ENCODE measurements at places on chromosomes 11 and 22.

DNA sequence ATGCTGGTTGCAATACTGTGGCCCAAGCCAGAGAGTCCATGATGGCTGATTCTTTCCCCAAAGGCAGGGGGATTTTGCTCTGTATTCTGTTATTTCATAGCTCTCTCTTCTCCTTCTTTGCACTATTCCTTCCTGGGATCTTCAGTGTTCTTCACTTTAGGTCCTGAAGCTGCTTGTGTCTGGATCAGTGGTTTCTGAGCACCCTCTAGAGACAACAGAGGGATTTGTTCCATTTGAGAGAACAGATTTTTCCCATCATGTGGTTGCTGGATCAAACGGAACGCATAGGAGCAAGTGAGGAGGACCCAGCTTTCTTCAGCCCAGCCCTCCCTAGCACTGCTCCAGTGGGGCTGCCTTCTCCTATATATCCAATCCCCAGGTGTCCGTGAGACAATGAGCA lies 68.7 kb upstream of the SYN3 start:
- no peak for DNase-seq

DNA sequence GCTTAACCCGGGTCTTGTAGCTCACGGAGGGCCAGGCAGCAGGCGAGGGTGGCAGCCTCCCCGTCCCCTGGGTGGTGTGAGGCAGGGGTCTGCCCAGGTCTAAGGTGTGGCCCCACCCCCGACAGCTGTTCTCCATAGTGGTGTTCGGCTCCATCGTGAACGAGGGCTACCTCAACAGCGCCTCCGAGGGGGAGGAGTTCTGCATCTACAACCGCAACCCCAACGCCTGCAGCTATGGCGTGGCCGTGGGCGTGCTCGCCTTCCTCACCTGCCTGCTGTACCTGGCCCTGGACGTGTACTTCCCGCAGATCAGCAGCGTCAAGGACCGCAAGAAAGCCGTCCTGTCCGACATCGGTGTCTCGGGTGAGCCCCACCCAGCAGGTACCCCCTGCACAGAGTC lies 24.4 kb downstream of the SYNGR1 start:
- DNase-seq: no peak

DNA sequence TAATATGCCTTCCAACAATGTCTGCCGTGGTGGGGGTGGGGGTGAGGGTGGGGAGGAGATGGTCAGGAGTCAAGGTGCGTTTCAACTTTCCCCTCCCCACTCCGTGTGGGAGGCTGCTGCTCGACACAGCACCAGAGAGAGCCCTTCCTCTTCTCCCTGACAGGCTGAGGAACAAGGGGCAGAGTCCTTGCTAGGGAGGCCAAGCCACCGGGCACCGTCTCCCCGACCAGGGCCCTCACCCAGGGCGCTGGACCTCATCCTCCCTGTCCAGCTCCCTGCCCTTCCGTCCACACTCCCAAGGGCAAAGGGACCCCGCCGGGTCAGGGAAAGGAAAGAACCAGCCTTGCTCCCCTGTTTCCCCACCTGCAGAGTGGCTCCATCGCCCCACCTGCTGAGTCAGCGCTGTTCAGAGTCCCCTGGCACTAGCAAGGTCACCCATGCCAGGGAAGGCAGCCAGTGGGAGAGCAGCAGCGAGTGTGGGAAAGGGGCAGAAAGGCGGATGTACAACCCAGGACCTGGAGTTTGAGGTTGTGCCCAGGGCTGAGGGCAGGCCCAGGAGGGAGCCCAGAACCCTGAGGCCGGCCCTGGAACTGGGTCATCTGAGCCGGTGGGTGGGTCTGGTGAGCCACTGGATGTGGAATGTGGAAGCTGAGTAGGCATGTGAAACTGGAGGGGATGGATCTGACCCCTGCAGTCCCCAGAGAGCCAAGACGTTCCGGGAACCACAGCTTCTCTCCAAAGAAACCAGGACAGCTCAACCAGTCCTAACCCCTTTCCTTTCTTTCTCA lies 47.2 kb downstream of the BUD13 start:
- no peak for DNase-seq

DNA sequence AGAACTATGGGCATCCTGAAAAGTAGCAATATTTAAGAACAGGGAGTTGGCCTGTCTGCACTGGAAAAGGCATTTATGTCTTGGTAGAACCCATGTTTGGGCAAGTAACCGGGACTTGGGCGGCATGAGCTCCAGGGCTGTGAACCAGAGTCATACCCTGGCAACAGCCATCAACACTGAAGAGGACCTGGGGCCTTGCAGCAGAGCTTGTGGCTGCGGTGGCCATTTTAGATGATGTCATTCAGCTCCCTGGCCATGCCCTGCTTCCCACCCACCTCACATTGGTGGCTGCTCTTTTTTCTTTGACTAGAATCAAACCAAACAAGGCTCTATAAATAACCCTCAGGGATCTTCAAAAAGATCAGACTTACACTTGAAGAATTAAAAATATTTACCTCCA lies 26.6 kb downstream of the EHF start:
- no peak for DNase-seq

GRCh38 chr22:48647051-48647450 lies 1180.6 kb downstream of the BRD1 start:
- no peak for DNase-seq

- DNase-seq: no peak
Observed at GRCh38 chr11:74936087-74936486, 12.8 kb downstream of the XRRA1 start.

DNA sequence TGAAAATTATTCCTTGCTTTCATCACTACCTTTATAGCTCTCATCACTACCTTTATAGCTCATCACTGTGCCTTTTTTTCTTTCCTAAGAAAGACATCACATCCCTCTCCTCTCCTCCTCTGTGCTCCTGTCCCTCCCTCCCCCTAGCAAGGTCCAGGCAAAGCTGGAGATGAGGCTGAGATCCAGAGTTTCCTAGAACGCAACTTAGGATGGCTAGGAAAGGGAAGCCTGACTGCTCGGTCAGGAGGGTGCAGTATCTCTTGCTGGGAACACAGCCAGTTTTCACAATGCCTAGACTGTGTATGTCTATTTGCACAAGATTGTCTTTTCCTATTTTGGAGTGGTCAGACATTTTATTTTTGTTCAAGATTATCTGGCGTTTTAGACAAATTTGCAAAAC lies 24.7 kb downstream of the TUB start:
- no peak for DNase-seq

DNA sequence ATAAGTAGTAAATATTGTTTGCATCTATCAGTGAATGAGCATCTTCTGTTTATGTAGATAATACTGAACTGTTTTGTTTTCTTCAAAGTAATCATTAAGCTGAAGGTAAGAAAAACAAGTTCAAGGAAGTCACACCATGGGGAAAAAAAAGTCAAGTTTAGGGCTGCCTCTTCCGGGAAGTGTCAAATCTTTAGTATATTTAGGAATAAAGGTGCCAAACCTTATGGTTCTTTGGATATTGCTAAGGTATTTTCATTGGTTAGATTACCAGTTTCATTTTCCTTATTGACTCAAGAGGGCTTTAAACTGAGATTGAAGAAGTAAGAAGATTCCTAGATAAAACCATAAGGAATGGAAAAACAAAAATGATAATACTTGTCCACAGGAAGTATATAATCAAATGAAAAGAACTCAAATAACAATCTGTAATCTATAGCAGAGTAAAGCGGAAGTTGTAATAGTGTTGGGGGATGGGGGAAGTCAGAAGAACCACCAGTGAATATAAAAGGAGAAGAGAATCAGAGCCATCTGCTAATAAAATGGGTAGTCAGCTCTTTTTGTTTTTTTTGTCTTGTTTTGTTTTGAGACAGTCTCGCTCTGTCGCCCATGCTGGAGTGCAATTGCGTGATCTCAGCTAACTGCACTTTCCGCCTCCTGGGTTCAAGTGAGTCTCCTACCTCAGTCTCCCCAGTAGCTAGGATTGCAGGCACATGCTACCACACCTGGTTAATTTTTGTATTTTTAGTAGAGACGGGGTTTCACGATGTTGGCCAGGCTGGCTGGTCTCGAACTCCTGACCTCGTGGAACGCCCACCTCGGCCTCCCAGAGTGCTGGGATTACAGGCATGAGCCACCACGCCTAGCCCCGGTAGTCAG lies 2.3 kb downstream of the ATM start:
- DNase-seq: no peak

DNA sequence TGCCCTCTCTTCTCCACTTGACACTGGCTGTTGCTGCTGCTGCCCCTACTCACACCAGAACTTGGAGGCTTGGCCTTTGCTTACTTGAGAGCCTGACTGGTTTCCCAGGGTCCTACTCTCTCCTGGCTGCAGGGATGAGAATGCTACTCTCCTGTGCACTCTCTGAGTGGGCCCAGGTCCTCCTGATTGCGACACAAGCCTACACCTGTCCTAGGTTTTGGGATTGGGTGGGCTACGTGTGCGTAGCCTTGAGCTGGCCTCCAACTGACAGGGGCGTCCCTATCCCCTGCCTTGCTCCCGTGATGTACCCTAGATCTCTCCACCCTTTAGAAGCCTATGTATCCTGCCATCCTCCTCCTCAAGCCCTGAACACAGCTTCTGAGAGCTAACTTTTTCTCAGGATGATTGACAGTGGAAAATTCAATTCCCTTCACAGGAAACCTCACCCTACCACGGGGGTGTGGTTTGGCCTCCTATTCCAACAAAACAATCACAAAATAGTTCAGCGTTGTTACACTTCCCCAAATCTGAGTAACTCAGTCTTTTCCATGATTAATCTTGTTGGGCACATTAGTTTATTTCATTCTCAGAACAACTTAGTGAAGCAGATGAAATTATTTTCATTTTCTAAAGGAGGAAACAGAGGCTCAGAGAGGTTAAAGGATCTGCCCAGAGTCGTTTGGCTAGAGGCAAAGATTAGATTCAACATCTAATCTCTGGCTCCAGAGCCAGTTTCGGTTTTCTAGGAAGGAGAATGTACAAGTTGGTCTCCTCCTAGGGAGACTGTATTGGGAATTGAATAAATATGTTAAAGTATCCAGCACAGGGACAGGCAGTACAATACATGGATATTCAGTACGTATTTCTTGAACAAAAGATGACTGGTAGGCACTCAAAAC lies 17.6 kb upstream of the AMOTL1 start:
- no peak for DNase-seq

GRCh38 chr11:109945626-109946321 lies 147.4 kb upstream of the ZC3H12C start:
- DNase-seq: no peak

DNA sequence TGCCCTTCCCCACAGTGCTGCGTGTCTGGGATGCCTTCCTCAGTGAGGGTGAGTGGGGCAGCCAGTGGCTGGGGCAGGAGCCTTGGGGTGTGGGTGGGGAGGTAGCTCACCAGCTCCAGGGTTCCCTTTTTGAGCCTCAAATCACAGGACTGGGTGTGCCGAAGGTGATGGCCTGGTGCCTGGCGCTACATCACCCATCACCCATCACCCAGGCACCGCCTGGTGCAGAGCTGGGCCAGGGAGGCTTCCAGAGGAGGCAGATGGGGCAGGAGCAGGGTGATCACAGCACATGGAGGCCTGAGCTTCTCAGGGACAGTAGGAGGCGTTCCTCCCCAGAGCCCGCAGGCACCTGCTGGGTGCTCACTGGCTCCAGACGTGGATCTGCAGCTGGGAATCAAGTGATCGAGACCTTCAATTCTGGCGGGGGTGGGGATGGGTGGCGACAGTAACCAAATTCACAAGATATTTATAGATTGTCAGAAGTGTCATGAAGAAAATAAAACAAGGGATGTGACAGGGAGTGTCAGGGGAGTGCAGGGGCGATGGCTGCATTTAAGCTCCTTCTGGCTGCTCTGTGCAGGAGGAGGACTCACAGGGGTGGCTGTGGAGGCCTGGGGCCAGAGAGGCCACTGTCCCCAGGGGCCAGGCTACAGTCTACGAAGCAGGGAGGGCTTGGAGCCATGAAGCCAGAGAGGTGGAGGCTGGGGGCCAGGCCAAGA lies 3.2 kb downstream of the TBC1D10C start:
- no peak for DNase-seq

DNA sequence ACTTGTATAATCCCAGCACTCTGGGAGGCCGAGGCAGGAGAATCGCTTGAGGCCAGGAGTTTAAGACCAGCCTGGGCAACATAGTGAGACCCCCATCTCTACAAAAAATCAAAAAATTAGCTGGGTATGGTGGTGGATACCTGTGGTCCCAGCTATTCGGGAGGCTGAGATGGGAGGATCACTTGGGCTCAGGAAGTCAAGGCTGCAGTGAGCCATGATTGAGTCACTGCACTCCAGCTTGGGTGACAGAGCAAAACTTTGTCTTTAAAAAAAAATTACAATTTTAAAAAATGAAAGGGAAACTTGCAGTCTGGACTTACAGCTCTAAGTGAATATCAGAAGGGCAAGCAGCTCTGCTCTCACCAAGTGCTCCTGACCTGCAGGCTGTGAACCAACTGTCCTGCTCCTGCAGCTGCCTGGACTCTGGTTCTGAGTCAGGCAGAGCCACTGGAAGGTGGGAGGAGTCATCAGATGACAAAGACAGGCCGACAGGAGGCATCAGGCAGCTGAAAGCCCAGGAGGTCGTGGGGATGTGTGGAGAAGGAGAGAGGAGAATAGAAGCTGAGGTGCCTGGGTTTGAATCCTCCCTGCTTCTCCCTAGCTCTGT lies 9.6 kb downstream of the SMTNL1 start:
- no peak for DNase-seq

GRCh38 chr11:47532597-47533213 lies 20.2 kb downstream of the CELF1 start:
- no peak for DNase-seq

- DNase-seq: no peak
Observed at GRCh38 chr11:18936002-18936673, 3.1 kb downstream of the MRGPRX1 start.

GRCh38 chr11:7639643-7640025 lies 33.7 kb downstream of the CYB5R2 start:
- DNase-seq: no peak

DNA sequence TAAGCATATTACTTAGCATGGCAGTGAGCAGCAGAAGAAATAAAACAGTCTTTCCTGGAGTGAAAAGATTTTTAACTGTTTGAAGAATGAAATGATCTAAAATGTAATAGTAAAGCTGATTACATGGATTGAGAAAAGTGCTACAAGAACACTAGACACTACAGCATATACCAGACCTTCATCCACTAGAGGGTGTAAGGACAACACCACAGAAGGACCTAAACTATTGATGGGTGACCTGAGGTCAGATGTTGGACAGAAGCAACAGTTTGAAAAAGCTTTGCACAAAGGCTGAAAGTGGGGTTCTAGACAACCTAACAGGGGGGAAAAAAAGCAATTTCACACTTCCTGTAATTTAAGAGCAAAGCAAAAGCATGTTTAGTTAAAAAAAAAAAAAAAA lies 97.7 kb downstream of the RBFOX2 start:
- no peak for DNase-seq

GRCh38 chr11:113468726-113469345 lies 6.4 kb downstream of the DRD2 start:
- DNase-seq: no peak

DNA sequence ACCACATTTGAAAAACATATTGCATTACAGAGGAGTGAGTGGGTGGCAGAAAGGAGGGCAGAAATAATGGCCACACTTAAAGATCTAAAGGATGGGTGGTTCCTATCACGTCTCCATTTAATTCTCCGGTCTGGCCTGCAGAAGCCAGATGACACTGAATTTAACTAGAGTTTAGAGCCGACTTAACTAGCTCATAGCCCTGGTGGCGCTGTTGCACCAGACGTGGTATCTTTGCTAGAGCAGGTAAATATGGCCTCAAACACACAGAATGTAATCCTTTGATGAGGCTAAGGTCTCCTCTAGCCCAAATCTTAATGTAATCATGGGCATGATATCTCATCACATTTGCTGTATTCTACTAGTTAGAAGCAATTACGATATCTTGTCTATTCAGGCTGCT lies 51.5 kb upstream of the GAL start:
- DNase-seq: peak; percentile 35
